ENCODE measurements at places on chromosomes 7 and 10.

DNA sequence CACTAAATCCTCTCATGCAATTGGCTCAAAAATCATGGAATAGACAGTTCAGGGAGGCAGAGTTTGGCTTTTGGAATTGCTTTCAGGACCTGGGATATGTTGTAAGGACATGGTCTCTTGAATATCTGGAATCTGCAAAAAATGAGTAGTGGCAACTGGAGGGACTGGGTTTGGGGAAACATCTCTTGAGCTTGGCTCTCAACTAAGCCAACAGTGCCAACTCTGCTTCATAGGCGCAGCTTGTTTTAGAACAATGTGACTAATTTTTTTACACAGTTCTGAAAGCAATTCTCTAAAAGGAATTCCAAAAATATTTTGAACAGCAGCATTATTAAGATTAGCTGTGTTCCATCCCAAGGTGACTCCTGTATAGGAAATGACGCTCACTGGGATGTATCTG is 121.5 kb upstream of the DPP6 start:
- no peak for DNase-seq

GRCh38 chr7:88338503-88338902 is 31.8 kb upstream of the STEAP4 start:
- DNase-seq = no peak

- DNase-seq = no peak
These were observed 167.3 kb downstream of the CCDC3 start for GRCh38 chr10:12834116-12834665.

DNA sequence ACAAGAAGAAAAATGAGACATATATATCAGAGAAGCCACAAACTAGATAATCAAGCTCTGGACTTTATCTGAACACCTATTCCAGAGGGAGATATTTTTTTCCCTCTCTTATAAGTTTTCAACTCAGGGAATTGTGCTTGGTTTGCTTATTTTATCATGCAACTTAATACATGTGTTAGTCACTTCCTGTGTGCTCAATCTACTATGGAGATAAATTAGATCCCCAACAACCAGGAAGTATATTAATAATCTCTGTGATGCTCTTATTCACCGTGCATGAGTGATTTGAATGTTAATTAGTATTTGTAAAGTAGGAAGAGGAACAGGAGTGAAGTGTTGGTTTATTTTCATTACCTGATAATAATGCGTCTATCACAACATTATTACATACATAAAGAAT is 38.8 kb upstream of the ZNF365 start:
- no peak for DNase-seq

DNA sequence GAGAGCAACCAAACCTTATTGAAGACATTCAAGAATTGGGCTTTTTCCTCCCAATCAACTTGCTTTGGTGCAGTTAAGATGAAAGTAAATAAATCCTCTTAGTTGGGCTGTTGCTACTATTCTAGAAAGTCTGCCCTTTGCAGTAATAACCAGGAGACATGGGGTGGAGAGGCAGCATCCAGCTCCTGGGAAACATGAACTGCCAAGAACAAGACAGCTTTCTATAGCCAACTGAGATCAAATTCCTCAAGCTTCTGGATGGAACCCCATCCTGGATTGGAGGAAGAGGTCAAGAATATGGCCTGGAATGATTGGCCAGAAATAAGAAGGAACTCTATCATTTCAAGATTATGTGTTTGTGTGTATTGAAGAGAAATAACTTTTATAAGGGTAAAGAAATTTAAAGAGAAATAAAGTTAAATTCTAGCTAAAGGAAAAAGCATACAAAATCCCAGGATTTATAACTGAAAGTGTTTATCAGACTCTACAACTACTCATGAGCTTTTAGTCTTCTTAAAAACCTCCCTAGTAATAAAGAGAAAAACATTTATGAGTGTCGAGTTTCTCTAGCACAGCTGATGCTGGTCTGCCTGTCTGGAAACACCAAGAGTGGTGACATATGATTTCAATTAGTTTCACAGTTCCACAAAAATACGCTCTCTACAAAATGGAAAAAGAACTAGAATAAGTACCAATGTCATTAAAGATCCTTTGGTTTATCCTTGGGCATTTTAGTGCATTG is 70.1 kb upstream of the COL1A2 start:
- DNase-seq = no peak

DNA sequence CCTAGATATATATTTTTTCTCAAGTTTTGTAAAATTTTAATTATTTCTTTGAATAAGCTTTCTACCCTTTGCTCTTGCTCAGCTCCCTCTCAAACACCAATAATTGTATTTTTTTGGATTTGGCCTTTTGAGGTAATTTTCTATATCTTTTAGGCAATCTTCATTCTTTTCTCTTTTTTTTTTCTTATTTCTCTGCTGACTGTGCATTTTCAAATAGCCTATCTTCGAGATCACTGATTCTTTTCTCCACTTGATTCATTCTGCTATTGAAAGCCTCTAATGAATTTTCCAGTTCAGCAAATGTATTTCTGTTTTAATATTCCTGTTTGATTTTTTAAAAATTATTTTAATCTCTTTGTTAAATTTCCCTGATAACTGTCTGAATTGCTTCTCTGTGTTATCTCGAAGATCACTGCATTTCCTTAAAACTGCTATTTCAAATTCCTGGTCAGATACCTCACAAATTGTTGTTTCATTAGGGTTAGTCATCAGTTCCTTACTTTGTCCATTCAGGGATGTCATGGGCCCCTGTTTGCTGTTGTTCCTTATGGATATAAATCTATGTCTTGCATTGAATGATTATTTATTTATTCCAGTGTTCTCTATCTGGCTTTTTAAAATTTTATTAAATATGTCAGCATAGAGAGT is 100.1 kb upstream of the UNC5B start:
- no peak for DNase-seq

GRCh38 chr10:3763852-3764625 is 21.0 kb downstream of the KLF6 start:
- DNase-seq = no peak

DNA sequence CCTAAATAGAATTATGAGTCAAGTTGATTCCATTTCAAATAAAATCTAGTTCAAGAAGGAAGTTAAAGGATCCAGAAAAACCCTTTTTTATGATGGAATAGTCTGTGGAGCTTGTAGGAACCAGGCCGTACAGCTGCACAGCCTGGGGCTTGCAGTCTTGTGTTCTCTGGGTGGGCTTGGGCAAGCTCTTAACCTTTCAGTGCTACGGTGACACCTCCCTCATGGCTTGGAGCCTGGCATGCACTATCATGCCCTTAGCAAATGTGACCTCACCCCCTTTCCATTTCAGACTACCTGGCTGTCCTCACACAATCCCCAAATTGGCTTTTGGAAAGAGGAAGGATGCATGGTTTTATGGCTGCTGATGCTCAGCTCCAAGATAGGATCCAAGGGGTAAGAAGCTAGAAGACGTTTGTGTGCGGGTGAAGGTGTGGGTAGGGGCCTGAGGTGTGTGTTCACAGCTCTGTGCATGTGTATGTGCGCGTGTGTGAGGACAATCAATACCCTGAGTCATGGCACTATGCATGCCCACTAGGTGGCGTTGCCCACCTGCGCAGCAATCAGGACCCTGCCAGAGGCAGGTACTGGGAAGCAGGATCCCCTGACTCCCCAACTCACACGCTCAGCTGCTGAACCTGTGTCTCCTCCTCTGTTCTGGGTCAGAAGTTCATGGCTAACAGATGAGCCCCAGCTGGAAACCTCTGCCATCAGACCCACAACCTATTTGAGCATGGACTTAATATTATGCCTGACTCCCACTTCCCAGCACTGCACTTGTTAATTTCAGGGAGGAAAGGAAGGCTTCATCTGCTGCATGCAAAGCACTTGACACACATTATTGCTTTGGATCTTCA is 113.4 kb downstream of the PTPN20 start:
- DNase-seq = peak; percentile 55

DNA sequence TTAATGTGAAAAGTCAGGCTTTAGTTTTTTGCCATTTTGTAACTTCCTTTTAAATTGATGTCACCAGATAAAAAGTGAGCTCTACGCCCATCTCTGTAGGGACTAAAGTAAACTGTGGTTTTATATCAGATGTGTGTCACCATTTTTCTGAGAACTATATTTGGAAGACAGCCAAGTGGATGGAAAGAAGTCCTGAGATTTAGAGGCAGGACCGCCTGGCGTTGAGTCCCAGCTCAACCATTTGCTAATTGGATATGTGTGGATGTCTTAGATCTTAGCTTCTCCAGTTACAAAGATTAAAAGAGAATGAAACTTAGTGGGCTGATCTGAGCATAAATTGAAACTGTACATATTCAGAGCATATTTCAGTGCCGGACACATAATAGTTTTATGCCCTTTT is 691.6 kb upstream of the CELF2 start:
- no peak for DNase-seq

DNA sequence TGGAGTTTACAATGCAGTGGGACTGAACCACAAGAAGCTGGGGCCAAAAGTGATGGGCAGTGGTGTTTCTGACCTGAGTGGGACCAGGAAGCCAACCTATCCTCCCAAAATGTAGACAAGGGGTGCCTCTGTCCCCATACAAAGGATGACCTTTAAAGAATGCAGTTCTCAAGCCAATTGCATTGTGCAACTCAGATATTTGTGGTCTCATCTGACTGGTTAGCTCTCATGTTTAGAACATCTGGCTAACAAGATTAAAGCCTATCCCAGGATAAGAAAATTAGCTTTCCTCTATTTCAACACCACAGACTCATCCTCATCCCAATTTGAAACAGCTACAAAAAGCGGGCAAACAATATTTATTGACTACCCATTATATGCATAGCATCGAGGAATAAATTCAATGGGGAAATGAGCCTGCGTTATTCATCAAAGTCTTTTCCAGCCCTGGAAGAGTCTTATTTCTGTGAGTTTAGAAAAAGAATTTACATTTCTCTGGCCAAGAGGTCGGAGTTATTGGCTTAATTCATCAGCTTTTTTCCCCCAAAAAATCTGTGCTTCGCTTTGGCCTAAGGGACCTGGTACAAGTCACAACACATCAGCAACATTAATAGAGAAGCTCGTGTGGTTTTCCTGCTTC is 26.7 kb downstream of the ELMO1 start:
- no peak for DNase-seq

DNA sequence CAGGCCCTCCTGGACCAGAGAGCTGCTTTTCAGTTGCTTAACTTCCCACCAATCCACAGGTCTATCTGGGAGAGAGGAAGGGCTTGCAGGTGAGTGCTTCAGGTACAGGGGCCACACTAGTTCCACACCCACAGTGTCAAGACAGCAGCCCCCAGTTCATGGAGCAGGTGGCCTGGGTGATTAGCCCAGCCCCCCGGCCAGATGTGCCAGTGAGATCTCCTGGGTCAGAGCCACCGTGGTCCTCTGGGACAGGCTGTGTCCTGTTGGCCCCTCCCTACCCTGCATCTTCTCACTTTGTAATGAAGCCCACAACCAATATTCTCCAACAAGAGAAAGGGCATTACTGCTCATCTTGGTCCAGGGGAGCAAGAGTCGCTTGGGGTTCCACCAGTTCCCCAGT is 30.6 kb downstream of the DRGX start:
- DNase-seq = no peak

DNA sequence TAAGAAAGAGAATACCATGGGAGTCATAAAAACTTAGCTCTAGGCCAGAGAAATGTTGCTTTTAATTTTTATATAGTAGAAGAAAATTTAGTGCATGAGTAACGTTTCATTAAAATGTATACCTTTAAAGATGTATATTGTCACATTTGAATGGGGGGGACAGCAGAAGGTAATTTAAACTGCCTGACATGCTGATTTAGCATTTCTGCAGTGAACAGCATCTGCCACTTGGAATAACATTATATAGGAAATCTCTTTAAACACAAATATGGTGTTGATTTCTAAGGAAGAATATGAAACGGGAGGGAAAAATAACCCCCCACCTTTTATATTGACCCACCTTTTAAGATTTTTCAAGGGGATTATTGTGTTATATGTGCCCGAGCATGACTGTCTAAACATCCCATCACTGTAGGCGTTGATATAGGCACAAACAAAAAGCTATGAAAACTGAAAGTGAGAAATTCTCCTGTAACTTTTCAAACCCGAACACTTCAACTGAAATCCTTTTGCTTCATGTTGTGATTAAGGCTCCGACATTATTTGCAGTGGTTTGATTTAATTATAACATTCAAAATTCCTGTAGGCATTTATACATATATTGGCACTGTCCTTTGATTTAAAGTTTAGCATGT is 244.7 kb upstream of the CELF2 start:
- DNase-seq = no peak

DNA sequence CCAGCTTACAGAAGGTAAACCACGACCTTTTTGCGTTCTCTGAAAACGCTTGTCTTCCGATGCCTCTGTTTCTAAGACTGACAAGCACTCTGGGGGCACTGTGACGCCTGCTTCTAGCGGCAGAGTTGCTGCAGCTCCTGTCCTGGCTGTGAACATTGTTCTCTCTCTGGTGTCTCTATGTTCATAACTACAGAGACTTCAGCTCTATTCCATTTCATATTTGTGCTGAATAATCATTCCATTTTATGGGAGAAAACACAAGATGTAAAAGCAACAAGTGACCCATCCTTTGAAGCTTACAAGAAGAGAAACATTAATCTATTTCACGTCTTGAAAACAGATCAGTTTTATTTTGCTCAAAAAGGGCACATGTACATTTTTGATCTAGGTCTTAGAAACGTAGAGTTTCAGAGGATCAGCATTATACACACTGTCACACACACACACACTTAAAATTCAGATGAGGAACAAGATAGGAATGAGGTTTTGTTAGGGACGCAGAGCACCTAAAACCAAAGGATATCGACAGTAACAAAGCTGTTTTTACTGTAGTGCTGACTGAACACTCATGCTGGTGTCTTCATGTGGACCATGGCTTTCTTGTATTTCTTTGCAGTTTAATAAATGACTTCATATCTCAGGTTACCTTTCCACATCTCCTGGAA is 3.0 kb downstream of the IKZF1 start:
- DNase-seq = peak; percentile 51

All from stimulated activated CD4-positive, alpha-beta T cell treated with anti-CD3 and anti-CD28 coated beads, TNF-alpha, amount 100 ng/mL, for 1 hour (primary cell).